ENCODE measurements at places on chromosomes 5 and 9.

GRCh38 chr5:73818357-73818756 is 192.4 kb downstream of the ARHGEF28 start:
- DNase-seq: no peak

GRCh38 chr5:172678902-172679301 is 37.8 kb downstream of the NEURL1B start:
- no peak for DNase-seq

DNA sequence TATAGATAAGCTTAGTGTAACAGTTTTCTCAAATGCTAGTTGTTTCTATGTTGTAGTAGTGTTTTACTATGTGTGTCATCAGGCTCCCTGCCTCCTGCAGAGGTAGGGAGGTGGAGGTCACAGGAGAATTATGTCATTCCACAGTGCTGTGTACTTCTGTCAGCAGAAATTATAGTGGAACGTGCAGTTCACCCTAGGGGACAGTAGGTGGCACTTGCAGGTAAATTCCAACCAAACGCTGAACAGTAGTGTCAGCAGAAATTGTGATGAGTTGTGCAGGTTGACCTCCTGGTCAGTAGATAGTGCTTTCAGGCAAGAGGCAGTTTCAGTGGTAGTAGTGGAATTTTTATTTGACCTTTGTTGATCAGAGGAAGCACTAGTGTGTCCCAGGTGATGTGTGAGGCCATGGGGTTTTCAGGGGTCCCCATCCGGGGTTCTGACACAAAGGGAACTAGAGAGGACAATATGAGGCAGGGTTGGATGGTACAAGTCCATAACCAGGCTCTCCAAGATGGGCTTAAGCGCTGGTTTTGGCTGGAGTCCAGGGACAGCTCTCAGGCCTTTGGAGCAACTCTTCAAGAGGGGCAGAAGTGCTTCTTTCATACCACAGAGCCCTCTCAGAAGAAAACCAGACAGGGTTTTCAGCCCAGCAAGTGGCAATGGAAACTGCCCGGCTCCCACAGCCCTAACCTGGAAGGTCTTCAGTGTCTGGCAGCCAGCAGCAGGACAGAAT is 402.9 kb downstream of the CYLC2 start:
- peak; percentile 31 for DNase-seq

DNA sequence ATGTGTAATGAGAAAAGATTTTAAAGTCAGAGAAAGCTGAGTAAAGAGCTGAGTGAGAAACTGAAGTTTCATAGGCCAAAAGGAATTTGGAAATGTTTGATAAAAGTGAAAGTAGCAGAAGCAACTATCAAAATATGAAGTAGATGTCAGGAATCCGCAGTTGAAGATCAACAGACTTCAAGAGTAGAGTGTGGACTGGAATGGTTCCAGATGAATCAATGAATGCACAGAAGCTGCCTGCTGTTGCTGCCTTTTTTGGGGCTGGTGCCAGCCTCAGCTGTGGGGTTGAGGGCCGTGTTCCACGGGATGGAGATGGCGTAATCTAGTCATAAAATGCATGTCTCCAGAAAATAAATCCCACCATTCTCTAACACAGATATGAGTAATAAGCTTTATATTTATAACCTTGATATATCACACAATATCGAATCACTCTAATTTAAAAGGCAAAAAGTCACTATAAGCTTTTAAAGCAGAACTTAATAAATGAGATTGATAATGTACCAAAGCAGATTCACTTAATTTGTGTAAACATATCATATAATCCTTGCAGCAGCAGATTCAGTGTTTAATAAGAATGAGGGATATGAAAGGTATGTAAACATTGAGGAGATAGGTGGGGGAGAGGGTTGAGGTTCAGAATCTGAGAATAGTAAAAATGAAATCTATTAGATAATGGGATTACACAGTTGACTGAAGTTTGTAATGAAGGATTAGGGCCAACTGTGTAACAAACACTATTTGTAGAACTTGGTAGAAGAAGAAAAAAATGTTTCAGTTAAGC is 652.3 kb upstream of the FTMT start:
- no peak for DNase-seq

GRCh38 chr9:117377046-117377445 is 37.8 kb downstream of the ASTN2 start:
- DNase-seq: no peak

DNA sequence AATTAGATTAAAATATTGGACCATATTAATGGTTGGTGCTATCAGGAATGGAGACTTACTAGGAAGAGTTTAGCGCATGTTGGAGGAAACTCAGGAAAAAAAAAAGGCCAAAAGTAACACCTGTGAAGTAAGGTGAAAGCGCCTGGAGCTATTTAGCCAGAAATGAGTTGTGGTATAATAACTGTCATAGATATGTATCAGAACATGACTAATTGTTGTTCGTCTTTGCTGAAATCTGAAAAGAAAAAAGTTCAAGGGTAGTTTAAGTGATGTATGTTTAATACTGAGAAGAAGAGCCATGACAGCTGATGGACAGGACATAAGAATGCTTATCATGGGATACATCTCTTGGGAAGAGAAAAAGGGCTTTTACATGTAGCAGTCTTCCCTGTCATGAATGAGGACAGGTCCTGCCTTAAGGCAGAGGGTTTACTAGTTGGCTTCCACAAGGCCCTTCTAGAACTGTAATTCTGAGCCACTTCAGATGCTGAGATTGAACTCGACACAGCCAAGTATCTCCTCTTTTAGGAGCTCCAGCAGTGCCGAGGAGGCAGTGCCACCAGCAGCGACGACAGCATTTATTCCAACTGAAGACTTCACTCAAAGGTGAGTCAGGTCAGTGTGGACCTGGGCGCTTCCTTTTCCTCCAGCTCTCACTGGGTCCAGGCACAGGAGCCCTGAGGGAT is 940 bp upstream of the CAMK4 start:
- DNase-seq: no peak

- DNase-seq: no peak
Measured at GRCh38 chr9:114025760-114026159, 52.3 kb downstream of the AMBP start.

GRCh38 chr9:127388037-127388855 is 8.7 kb upstream of the SLC2A8 start:
- peak; percentile 24 for DNase-seq

DNA sequence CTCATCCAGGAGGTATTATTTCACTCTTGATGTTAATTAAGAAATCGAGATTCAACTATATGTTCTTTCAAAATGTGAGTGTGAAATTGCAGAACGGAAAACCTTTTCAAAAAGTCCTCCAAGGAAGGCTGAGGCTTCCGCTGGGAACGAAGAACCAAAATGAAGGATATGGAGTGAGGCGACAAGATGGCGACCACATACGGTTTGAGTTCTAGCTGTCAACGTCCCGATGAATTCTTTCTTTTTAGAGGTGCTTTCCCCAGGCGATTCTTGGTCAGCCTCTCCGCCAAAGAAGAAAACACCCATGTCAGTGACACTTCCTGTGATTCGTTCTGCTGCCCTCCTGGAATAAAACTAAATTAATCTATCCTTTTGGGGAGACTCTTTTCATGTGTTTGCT is 78.3 kb upstream of the ADAMTS16 start:
- no peak for DNase-seq

DNA sequence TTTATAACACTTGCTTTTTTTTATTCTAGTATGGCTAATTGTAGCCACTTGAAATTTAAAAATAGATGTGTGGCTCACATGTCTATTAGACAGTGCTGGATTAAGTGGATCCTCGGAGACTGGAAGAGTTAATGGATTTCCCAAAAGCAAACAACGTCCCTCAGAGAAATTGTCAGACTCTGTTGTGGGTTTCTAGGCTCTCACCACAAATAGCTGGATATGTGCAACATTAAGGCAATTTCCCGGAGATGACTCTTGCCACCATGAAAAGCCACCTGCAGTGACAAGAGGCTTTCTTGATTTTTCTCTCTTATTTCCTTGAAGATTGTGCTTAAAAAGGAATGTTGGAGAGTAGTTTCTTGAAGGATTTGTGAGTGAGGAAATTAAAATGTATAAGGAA is 43.2 kb downstream of the TMEM167A start:
- DNase-seq: no peak

DNA sequence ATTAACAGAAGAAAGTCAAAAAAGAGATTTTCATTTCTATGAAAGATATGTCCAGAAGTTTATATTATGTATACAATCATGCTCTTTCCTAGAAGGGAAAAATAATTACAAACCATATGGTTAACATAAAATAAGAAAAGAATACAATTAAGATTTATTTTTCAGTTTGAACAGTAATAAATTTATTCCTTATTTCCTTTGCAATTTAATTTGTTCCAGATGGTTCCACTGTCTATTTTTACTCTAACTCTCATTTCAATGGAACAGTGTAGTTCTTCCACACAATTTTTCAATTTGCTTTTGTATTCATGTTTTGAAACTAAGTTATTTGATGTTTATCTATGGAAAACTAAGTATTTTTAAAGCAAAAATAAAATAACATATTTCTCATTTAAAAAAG is 1026.3 kb downstream of the TAF11L14 start:
- no peak for DNase-seq

- no peak for DNase-seq
Measured at GRCh38 chr5:110038297-110038997, 348.7 kb downstream of the MAN2A1 start.

- DNase-seq: no peak
Measured at GRCh38 chr9:10876333-10876732, 263.5 kb upstream of the PTPRD start.

All from OCI-LY7 (cell line).